Lung (tissue), 17 donors: ENCODE measurements at places on chromosomes 6 and 20.

DNA sequence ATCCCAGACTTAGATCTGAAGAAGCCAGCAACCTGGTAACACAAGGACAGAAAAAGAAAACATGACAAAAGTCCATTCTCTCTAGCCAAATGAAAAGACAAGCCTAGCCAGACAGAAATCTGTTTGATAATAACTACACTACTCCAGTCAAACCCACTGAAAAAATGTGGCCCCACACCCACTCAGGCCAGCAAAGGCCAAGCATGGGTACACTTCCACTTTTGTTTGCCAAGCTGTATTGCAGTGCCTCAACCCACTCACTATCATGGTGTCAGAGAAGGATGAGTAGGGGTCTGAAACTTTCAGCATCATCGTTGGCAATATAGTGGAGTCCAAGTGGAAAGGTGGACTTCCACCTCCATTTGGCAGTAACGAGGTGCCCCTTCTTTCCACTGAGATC is 45.8 kb downstream of the EPM2A start:
- DNase-seq, result no peak

- DNase-seq, result no peak
Observed at GRCh38 chr6:33949877-33950435, 146.2 kb upstream of the MLN start.

GRCh38 chr6:40692337-40692736 is 105.2 kb upstream of the LRFN2 start:
- no peak for DNase-seq

GRCh38 chr6:158938811-158939254 is 61.2 kb downstream of the RSPH3 start:
- DNase-seq, result peak; percentile 45

GRCh38 chr6:105824732-105825131 is 261.4 kb upstream of the PRDM1 start:
- no peak for DNase-seq

DNA sequence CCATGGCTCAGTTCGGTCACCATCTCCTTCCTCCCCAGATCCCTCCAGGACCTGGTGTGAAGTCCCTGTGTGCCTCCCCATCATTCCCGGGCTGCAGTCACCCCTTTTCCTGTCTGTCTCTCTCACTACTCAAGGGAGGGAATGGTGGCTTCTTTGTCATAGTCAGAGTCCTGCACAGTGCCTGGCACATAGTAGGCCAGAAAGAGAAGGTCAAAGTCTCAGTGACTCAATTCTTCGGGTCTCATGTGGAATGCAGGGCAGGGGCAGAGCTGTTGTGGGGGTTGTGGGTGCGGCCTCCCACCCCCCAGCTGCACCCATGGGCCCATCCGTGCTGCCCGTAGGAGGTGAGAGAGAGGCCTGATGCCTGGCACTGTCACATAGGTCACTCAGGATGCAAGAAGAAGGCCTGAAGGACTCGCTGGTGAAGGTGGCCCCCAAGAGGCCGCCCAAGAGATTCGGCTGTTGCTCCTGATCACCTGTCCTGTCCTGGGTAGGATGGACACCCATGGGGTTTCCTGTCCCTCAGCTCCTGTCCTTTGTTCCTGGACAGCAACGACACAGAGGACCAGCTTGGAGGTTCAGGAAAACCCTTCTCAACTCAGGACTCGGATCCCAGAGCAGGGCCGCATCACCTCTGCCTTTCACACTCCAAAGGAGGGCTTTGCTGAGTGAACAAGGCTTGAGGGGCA is 34.1 kb downstream of the RAB44 start:
- DNase-seq, result no peak

GRCh38 chr6:107102414-107102805 is 12.9 kb downstream of the BEND3 start:
- no peak for DNase-seq

GRCh38 chr6:91281901-91282300 is 695.0 kb upstream of the MAP3K7 start:
- no peak for DNase-seq

- no peak for DNase-seq
Observed at GRCh38 chr6:33217246-33217645, 8.9 kb downstream of the RING1 start.

DNA sequence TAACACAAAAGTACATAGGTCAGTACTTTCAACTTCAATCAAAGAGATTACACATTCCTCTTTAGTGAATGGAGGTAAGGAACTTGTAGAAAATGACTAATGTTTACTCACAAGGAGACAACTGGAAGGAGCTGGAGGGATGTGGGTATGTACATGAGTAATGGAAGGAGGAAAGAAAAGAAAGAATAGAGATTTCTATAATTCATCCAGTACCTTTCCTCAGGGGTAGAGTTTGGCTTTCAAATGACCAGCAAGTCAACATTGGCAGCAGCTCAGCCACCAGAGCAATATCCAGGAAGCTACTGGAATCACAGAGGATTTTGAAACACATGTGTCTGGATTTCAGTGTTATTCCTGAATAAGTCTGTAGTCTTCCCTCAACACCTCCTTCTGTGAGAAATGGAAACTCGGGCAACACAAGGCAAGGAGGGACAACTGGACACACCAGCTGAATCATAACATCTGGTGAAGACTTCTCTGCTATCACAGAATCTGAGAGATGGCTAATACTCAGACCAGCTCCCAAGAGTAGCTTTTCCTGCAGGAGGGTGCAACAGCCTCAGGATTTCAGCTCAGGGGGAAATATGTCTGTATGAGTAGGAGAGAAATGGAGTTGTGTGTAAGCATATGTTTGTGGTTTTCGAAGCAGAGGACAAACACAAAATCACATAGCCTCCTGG is 98.8 kb downstream of the HAO1 start:
- DNase-seq, result no peak

DNA sequence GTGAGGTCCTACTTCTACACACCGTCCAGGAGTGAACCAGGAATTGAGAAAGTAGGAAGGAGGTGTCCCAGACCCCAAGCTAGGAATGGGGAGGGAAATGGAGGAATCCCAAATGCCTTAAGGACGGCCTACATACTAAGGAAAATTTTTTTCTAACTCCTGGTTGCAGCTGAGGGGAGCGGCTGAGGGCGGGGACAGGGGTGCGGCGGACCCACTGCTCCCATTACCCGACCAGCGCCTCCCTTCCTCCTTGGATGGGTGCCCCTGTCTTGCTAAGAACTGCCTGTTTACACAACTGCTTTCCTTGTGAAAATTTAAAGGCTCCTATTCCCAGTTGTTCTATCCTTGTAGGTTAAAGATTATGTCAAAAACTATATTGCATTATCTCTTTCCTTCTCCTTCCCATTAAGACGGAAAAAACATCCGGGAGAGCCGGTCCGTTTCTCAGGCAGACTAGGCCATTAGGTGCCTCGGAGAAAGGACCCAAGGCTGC is 699 bp upstream of the HSPA1B start:
- no peak for DNase-seq

DNA sequence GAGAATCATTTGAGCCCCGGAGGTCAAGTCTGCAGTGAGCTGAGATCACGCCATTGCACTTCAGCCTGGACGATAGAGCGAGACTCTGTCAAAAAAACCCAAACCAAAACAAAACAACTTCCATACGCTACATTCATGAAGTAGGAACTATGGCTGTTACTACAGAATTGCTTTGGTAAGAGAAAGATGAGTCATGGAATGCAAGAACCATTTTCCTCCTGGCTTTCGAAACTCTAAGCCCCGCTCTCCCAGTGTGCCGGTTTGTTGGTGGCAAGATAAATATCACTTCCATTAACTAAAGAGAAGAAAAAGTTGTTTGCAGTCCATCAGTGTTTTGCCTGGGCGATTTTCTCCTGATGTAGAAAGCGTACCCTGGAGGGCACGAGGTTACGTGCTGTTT is 61.3 kb downstream of the ZDHHC14 start:
- DNase-seq, result no peak

GRCh38 chr20:35252037-35252461 is 25.6 kb downstream of the MMP24 start:
- DNase-seq, result no peak

DNA sequence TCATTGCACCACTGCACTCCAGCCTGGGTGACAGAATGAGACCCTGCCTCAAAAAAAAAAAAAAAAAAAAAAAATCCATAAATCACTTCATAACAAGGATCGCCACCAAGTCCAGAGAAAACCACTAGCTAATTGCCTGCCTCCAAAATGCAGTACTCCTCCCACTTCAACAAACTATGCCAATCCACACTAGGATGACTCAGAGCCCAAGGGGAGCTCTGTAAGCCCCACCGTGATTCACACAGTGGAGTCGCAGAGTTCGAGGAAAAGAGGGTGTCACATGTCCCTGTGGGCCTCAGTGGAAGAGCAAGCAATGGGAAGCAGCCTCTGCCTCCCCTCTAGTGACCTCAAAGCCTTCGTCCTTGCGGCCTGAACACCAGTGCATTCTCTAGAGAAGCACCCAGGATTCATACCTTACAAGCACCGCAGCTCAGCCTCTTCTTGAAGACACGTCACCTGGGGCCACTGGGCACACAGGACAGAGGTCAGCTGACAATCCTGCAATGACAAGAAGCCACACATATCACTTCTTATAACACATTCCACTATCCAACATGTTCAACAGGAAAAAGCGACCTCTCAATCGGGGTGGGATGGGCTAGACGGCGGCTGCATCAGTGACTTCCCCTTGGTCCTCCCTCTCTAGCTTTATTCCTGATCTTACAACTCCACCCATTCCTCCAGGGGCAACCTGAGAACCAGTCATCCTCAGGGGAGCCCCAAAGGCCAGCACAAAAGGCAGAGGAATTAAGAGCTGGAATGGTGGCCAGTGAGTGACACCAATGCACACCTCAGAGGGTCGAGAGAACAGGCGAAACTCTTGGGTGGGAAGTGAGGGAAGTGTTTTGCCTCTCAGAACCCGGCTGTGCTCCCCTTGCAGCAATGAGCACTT is 8.9 kb downstream of the SNHG17 start:
- DNase-seq, result no peak

DNA sequence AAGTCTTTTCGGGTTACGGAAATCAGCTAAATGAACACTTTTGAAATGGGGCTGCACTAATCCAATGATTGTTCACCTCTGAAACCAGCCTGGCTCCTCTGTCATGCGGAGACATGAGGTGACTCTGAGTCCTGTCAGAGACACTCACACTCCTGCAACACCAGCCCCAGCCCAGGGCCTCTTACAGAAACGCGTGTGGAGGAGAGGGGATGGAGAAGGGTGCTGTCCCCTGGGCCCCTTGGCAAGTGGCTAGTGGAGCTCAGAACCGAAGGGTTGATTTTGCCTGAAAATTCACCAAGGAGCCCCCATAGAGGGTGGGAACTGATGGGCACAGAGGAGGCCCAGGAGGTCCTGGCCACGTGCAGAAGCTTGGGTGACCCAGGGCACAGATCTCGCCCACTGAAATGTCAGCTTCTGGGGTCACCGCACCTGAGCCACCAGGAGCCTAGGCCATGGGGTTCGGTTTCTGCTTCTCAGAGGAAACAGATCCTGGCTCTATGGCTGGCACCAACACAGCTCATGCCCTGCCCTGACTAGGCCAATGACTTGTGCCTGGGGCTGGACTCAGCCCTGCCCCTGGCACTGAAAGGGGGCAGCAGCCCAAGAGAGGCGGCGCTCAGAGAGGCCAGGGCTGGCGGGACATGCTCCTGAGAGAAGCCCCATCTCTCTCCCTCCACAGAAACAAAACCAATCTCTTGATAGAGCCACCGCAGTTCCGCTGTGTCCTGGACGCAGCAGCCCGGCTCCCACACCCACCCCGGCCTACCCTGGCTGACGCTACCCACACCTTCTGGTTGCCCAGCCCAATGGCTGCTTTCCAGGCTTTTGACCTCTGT is 144.7 kb downstream of the ERMARD start:
- no peak for DNase-seq

DNA sequence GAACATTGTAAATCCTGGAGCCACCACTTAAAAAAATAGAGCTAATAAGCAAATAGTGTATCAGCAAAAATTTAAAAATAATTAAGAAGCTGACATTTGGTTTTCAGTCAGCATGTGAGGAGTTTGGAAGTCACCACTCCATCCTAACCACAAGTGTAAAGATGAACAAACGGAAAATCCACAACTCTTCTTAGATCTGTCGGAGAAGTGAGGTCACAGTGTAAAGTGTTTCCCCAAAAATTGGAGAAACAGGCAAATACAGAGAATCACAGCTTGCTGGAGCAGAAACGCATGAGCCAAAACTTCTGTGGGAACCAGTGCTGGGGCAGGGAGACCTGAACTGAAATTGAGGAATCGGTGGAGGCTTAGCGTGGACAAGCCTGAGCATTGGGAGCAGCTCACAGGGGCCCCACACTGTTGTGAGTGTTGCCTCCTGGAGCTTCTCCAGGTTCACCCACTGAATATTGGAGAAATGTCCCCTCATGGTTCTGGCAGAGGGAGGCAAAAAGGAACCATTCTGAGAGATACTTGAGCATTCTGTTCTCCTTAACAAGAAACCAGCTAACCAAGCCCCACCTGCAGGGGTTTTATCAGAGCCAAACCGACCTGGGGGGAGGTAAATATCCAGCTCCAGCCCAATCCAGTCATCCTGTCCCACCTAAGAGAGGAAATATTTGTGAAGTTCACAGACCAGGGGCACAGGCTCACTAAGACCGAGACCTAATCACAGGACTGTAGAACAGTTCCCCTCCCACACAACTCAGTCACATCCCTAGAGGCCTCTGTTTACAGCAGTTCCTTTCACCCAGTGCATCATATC is 192.0 kb downstream of the ERMARD start:
- DNase-seq, result no peak

GRCh38 chr20:55693641-55694040 is 311.7 kb downstream of the CBLN4 start:
- no peak for DNase-seq

DNA sequence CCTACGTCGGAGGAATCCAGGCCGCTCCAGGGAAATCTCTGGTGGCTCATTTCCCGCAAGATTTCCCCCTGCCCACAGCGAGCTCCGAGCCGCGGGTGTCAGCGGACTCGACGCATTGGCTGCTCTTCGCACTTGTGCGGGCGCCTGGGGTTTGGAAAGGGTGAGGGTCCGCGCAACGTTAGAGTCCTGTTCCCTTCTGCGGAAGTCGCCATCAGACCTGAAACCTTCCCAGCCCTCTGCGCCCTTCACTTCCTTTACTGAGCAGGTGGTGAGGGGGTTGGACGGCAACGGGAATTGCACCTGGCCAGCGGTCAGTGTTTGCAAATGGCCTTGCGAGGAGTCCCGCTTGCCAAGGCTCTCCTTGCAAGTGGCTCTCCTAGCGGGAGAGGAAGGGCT is 8.4 kb downstream of the PAX1 start:
- no peak for DNase-seq

GRCh38 chr20:57698116-57698866 is 11.5 kb downstream of the PMEPA1 start:
- DNase-seq, result no peak

- no peak for DNase-seq
Observed at GRCh38 chr20:50675671-50676376, 15.5 kb downstream of the RIPOR3 start.

GRCh38 chr6:136822376-136823127 is at the start of gene PEX7:
PEX7 (plus strand) TSS chr6:136822592; CDS start chr6:136822666, 74 bp downstream.
- DNase-seq, result peak; percentile 98

- DNase-seq, result peak; percentile 23
Observed at GRCh38 chr20:32477594-32478512, 107.3 kb downstream of the NOL4L start.

GRCh38 chr20:10501402-10501801 is 66.3 kb downstream of the SLX4IP start:
- no peak for DNase-seq

GRCh38 chr6:25027221-25027916 is 91.6 kb upstream of the RIPOR2 start:
- no peak for DNase-seq

GRCh38 chr20:44572551-44573500 is 9.6 kb upstream of the PKIG start:
- peak; percentile 85 for DNase-seq
